ENCODE measurements at places on chromosomes 11 and 22.

DNA sequence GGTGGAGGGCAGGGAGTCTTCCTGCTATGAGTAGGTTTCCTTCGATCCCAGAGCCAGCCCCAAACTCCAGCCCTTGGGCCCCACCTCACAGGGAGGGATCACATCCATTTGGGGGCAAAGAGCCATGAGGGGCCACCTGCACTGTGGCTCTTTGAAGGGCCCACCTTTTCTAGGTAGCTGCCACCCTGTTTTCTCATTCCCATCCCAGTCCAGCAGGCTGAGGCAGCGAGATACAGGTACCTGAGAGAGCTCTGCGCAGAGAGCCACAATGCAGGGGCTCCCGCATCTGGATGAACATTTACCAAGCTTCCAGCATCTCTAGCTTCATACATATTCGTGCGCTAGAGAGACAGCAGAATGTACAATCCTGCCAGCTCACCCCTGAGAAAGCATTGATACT is 16.3 kb downstream of the FXYD6 start:
- DNase-seq, result no peak

DNA sequence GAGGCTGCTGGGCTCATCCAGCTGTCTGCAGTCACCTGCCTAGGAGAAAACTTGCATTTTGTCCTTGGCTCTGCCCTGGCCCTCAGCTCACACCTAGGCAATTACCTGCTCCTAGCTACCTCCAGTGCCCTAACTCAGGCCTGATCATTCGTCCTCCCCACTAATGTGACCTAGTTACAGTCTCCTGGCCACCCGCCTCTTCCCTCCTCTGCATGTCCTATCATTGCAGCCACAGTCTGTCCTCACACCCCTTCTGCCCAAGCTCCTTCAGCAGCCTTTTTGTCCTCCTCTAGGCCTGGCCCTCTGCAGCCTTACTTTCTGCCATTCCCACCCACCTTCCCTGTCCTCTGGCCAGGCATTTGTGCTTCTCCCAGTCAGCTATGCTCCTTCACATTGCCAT is 17.7 kb upstream of the CCDC134 start:
- DNase-seq, result no peak

DNA sequence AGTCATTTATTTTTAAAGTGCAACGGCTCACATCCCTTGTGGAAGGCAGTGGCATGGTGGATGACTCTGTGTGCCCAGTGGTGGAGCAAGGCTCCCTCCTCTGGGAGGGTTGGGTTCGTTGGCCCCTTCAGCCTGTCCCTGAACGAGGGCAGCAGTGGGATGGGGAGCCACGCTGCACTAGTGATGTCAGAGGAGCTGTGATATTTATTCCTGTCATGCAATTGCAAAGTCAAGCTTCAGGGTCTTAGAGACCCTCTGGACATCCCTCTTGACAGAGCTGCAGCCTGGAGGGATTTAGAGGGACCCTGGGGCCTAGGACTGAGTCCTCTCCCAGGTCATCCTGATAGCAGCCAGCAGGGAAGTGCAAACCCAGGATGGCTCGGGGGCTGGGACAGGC is 78.2 kb upstream of the NARS2 start:
- no peak for DNase-seq

- DNase-seq, result no peak
These were observed 119.4 kb upstream of the CLPB start for GRCh38 chr11:72553706-72554105.

DNA sequence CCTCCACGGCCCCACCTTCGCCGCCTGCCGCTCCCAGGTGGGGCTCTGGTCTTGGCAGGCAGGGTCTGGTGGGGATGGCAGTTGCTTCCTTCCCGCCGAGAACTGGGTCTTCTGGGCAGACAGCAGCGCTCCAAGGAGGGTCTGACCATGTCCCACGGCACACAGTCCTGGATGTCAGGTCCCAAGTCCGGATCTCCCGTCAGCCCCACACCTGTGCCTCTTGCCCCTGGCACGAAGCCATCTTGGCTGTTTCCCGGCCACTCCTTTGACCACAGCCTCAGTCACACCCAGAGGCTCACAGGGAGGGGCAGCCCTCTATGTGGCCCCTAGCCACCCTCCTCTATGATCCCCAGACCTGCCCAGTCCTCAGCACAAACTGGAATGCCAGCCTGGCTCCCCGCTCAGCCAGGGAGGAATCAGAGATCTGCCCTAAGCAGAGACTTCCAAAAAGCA is 14.3 kb downstream of the MUC5B start:
- no peak for DNase-seq

Measured in RCC 7860 (cell line).